Articular chondrocyte of knee joint (primary cell): ENCODE measurements at places on chromosomes 4 and X. TPM values are rescaled to one million over a fixed set of nuclear protein-coding genes. Genes with fewer than 3 reads are reported as not detected.

ESX1 gene
- not detected in 2 replicates for total RNA-seq

FRMPD4 gene
- 0.26 and 0.32 TPM in 2 replicates for total RNA-seq

SATL1 gene
- total RNA-seq, result not detected in 2 replicates

MAGEA6 gene
- not detected in 2 replicates for total RNA-seq

PPP4R3C gene
- total RNA-seq, result not detected in 2 replicates

FATE1 gene
- not detected in 2 replicates for total RNA-seq

GLUD2 gene
- total RNA-seq, result 1.2 and 2.3 TPM in 2 replicates

DNAJB14 gene
- total RNA-seq, result 52.7 and 56.0 TPM in 2 replicates

GAGE12J gene
- total RNA-seq, result not detected in 2 replicates

ITM2A gene
- 3.4 and 6.3 TPM in 2 replicates for total RNA-seq

NPY1R gene
- 0.13 TPM in 1 of 2 replicates, not detected in the other for total RNA-seq

ASB11 gene
- not detected in 2 replicates for total RNA-seq

DCAF4L1 gene
- 0.22 and 0.26 TPM in 2 replicates for total RNA-seq

XPNPEP2 gene
- 0.11 and 0.26 TPM in 2 replicates for total RNA-seq

CHRNA9 gene
- total RNA-seq, result not detected in 2 replicates

HELT gene
- not detected in 2 replicates for total RNA-seq

VSIG1 gene
- under 0.01 TPM in 2 replicates for total RNA-seq

USP51 gene
- total RNA-seq, result 3.5 and 3.7 TPM in 2 replicates

GLRA2 gene
- not detected in 2 replicates for total RNA-seq

SSX4B gene
- total RNA-seq, result not detected in 2 replicates

NSG1 gene
- total RNA-seq, result 0.22 TPM in 1 of 2 replicates, not detected in the other

SASH3 gene
- total RNA-seq, result not detected in 2 replicates

FHIP1A gene
- 1.3 and 2.7 TPM in 2 replicates for total RNA-seq

TCEAL6 gene
- not detected in 2 replicates for total RNA-seq

SULT1B1 gene
- total RNA-seq, result under 0.01 and 0.11 TPM in 2 replicates

SEC24B gene
- 26.9 and 33.1 TPM in 2 replicates for total RNA-seq

SPOCK3 gene
- not detected in 2 replicates for total RNA-seq

MEPE gene
- total RNA-seq, result not detected in 2 replicates

NR0B1 gene
- total RNA-seq, result not detected in 2 replicates

P2RY4 gene
- total RNA-seq, result 0.43 and 0.52 TPM in 2 replicates

HSFX2 gene
- 0.22 TPM in 1 of 2 replicates, not detected in the other for total RNA-seq

LRCH2 gene
- total RNA-seq, result 2.0 and 2.5 TPM in 2 replicates

SLC4A4 gene
- 5.2 and 5.4 TPM in 2 replicates for total RNA-seq

PNMA6A gene
- total RNA-seq, result 0.54 and 0.65 TPM in 2 replicates

GAB1 gene
- 20.1 and 27.5 TPM in 2 replicates for total RNA-seq

C4orf50 gene
- not detected in 2 replicates for total RNA-seq

RRH gene
- total RNA-seq, result 0.11 and 0.13 TPM in 2 replicates

MAB21L2 gene
- 27.1 and 31.0 TPM in 2 replicates for total RNA-seq

MRPL1 gene
- 30.8 and 40.5 TPM in 2 replicates for total RNA-seq

MAGEA1 gene
- not detected in 2 replicates for total RNA-seq

FGA gene
- not detected in 2 replicates for total RNA-seq

ADGRG2 gene
- 0.86 and 1.6 TPM in 2 replicates for total RNA-seq

ATP2B3 gene
- total RNA-seq, result under 0.01 and 0.32 TPM in 2 replicates

TRMT10A gene
- total RNA-seq, result 5.0 and 7.9 TPM in 2 replicates
